Caco-2 (cell line): ENCODE measurements at places on chromosomes 6 and 20. TPM values are rescaled to one million over a fixed set of nuclear protein-coding genes. Genes with fewer than 3 reads are reported as not detected.

DNA sequence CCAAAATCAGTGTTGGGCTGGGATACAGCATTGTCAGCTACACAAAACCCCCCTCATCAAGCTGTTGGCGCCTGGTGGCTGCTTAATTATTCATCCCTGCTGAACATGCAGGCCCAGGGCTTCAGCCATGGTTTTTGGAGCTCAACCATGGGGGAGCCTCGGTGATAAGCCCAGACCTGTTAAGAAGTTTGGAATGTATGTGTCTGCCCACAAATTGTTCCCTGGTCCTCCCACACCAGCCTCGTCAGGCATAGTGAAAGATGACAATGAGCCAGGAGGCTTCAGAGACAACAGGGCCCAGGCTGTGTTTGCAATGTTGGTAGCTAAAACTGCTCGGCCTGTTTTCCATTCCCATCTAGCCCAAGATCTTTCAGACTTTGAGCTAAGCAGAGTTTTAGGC lies 34.8 kb upstream of the SIRPA start:
- H3K27me3 ChIP-seq, result no peaks in the 10 kb centered on the region
- no peaks in the 10 kb centered on the region for H3K36me3 ChIP-seq
- no peak overlapping the region for H3K4me3 ChIP-seq
- no peak overlapping the region for H3K27ac ChIP-seq
- H3K4me1 ChIP-seq, result peaks cover 30% of the 10 kb centered on the region

GRCh38 chr20:9627219-9627618 lies 112.8 kb downstream of the LAMP5 start:
- H3K27me3 ChIP-seq, result no peaks in the 10 kb centered on the region; the same call in 1 of the 2 replicates
- H3K4me3 ChIP-seq, result no peak overlapping the region
- H3K4me1 ChIP-seq, result no peaks in the 10 kb centered on the region
- no peaks in the 10 kb centered on the region for H3K36me3 ChIP-seq
- H3K27ac ChIP-seq, result no peak overlapping the region

DSP gene
- 191 and 193 TPM in 2 replicates for total RNA-seq

GRCh38 chr6:139738801-139739455 lies 364.5 kb upstream of the CITED2 start:
- DNase-seq, result no peak
- H3K27me3 ChIP-seq, result no peaks in the 10 kb centered on the region
- no peak overlapping the region for H3K27ac ChIP-seq
- no peak overlapping the region for H3K4me3 ChIP-seq
- H3K4me1 ChIP-seq, result peaks cover 16% of the 10 kb centered on the region

CLPSL2 gene
- total RNA-seq, result 1.3 and 2.0 TPM in 2 replicates

BPI gene
- not detected in 2 replicates for total RNA-seq

DNA sequence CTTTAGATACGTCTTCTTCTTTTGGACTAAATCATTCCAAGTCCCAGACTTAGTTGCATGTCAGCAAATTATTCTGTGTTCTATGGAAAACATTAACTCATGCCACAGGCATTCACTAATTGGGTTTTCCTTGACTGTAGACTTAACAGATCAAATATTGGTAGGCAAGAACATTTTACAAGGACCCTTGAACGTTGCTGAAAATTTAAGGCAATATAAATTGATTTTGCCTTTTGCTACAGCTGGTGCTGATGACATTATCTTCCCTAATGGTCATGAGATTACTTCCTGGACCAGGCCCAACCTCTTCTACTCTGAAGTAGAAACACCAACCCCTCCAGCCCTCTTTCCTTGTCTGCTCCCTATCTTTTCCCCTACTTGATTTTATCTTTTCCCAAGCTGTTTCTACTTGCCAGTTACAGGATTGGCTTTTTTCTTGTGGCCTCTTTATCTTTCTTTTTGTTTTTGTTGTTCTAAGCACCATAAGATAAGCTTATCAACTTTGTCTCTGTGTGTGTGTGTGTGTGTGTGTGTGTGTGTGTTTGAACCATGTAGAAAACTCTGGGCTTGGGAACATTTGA lies 514.0 kb upstream of the SOX4 start:
- H3K27ac ChIP-seq, result peak overlapping the region; percentile 48
- peaks cover 31% of the 10 kb centered on the region for H3K4me1 ChIP-seq
- no peak for DNase-seq
- H3K4me3 ChIP-seq, result no peak overlapping the region
